ENCODE measurements at places on chromosomes 1 and 21.

DNA sequence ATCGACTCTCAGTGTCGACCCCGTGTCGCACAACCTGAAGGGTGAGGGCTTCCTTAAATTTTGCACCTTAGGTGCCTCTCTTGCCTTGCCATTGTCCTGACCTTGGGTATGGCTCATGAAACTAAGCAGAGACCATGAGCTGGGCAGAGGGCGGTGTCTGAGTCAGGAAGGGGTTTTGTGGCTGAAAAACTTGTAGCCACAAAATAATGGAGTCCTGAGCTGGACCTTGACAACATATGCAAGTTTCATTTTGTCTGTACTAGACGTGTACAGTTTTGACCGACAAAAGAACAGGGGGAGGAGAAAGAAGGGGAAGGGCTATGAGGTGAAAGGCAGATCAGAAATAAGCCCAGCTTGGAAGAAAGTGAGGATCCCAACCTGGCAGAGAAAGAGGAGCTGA is 8.3 kb upstream of the RUNX1 start:
- DNase-seq = no peak

GRCh38 chr1:91864017-91864700 is 21.8 kb downstream of the TGFBR3 start:
- DNase-seq = peak; percentile 41

- no peak for DNase-seq
Observed at GRCh38 chr1:81781749-81782148, 19.0 kb upstream of the ADGRL2 start.

- DNase-seq = no peak
Observed at GRCh38 chr1:166141969-166142368, 24.8 kb downstream of the FAM78B start.

DNA sequence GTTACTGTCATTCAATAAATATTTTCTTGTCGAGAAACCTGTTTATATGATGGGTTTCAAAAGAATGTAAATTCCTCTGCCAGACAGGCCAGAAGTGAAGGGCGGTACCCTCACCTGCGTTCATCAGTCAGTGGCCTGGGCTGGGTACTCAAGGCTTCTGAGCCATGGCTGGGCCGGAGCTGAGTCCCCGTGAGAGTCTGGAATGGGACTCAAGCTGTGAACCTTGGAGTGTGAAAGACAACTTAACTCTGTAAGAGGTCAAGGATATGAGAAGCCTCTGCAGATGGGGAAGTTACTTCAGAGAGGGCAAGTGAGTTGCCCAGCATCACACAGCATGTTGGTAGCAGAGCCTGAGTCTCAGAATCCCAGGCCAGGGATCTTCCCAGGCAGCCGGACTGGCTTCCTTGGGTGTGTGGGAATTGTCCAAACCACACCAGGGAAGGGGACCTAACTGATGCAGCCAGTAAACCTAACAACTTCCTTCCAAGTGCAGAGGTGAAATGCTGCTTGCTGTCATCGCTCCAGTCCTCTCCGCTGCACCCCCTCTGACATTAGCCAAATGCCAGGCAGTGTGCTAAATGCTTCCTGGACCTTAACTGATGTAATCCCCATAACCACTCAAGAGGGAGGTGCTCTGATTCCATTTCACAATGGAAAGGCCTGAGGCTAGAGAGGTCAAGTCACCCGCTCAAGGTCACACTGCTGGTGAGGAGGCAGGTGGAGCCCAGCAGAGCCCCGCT is 4.8 kb downstream of the DISP3 start:
- no peak for DNase-seq

DNA sequence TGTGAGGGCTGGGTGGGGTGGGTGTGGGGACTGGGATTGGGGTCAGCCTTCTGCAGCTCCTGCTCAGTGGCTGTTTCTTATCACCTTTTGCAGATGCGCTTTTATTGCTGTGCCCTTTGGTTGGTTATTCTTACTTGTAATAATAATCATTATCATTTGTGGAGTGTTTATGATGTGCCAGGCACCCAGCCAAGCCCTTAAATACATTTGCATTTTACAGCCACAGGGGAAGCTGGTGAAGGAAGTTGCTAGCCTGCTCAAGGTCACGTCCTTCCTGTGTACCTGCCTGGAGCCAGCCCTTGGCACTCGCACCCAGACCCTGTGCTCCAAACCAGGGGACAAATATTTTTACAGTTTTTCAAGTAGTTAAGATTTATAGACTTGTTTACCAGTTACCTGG is 144.0 kb downstream of the PGBD5 start:
- no peak for DNase-seq

- DNase-seq = peak; percentile 86
Observed at GRCh38 chr1:22773981-22774832, 63.6 kb downstream of the EPHB2 start.

- no peak for DNase-seq
Observed at GRCh38 chr1:31627301-31627929, 9.9 kb downstream of the HCRTR1 start.

GRCh38 chr1:172600615-172601014 is 58.3 kb upstream of the FASLG start:
- DNase-seq = no peak

- peak; percentile 60 for DNase-seq
Observed at GRCh38 chr1:113976609-113977278, 2.5 kb upstream of the OLFML3 start.

DNA sequence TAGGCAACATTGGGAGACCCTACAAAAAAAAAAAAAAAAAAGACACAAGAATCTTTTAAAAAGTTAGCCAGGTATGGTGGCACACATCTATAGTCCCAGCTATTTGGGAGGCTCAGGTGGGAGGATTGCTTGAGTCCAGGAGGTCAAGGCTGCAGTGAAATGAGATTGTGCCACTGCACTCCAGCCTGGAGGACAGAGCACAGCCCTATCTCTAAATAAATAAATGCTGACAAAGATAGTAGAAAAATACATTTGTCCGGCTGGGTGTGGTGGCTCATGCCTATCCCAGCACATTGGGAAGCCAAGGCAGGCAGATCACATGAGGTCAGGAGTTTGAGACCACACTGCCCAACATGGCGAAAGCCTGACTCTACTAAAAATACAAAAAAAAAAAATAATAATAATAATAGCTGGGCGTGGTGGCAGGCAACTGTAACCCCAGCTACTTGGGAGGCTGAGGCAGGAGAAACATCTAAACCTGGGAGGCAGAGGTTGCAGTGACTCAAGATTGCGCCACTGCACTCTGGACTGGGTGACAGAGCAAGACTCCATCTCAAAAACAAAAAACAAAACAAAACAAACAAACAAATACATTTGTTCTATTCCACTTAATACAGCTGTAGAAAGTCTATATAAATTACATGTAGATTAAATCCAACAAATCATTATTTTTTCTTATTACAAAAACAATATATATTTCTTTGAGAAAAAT is 48.5 kb downstream of the PHACTR4 start:
- no peak for DNase-seq

GRCh38 chr21:33047231-33047630 is 21.5 kb downstream of the OLIG2 start:
- DNase-seq = peak; percentile 80

Data from AG20443 (cell line).